ENCODE measurements at places on chromosomes 2 and 18. TPM values are rescaled to one million over a fixed set of nuclear protein-coding genes. Genes with fewer than 3 reads are reported as not detected.

- H3K27ac ChIP-seq = no peak overlapping the region
- DNase-seq = no peak
- no peaks in the 10 kb centered on the region for H3K4me1 ChIP-seq
These were observed 32.0 kb upstream of the PLB1 start for GRCh38 chr2:28463893-28464292.

HNMT gene
- 0.84 TPM for total RNA-seq

DNA sequence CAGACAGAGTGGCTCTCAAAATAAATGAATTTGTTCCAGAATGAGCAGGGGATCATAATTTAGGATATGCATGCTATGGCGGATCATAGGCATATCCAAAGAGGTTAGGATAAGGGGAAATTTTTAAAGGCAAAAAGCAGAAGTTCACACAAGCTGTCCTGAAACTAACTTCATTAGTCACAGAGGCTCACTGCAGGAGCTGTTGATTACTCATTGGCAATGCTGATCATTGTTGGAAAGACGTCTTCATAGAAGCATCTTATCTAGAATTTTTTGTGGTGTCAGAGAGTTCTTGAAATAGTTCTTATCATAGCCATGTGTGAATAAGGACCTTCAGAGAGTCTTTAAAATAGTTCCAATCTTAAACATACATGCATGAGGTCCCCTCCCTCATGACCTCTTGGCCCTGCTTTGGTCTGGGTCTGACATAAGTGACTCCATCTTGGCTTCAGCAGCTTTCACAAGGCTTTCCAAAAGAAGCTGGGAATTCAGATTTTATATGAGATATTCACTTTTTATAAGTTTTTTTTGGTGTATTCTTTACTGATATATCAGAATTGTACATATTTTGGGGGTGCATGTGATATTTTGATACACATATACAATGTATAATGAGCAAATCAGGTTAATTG is 7.5 kb upstream of the CCDC195 start:
- no peaks in the 10 kb centered on the region for H3K27me3 ChIP-seq
- no peak overlapping the region for H3K4me3 ChIP-seq
- H3K4me1 ChIP-seq = no peaks in the 10 kb centered on the region

DNA sequence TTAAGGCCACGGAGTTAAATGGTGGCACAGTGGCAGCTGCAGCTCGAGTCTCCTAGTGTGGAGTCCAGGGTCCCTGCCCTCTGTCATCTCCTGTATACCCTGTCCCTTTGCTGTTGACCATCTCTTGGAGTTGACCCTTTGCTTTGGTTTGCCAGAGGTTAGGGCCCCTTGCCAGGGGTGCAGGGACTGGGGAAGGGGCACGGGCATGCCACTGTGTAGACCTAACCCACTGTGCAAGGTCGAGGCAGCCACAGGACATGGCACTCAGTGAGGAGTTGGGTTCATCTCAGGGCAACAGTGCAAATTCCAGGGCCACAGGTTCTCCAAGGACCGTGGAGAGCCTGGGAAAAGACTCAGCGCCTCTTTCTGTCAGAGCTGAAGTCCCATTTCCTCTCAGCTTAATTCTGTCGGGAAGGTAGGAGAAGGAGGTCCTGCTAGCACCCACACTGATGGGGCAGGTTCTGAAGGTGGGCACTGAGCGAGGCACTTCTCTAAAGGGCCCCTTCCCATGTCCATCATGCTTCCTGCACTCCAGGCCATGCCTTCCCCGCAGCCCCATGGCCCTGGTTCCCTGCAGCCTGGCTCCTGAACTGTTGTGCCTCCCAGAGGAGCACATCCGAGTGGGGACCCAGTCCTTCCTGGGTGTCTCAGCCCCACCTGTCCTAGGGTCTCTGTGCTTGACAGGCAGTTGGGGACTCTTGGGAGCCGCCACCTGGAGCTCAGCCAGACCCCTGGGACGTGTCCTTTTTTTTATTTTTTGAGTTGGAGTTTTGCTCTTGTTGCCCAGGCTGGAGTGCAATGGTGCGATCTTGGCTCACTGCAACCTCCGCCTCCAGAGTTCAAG is 2.8 kb downstream of the KHK start:
- no peaks in the 10 kb centered on the region for H3K36me3 ChIP-seq
- H3K4me1 ChIP-seq = peaks cover 10% of the 10 kb centered on the region
- no peak overlapping the region for H3K4me3 ChIP-seq
- H3K27ac ChIP-seq = no peak overlapping the region

GRCh38 chr2:137345994-137346393 is 580.6 kb downstream of the THSD7B start:
- H3K36me3 ChIP-seq = no peaks in the 10 kb centered on the region
- H3K4me3 ChIP-seq = no peak overlapping the region
- DNase-seq = no peak
- H3K27me3 ChIP-seq = no peaks in the 10 kb centered on the region
- no peaks in the 10 kb centered on the region for H3K4me1 ChIP-seq
- no peak overlapping the region for H3K27ac ChIP-seq

DPY30 gene
- total RNA-seq = 110 TPM

DNA sequence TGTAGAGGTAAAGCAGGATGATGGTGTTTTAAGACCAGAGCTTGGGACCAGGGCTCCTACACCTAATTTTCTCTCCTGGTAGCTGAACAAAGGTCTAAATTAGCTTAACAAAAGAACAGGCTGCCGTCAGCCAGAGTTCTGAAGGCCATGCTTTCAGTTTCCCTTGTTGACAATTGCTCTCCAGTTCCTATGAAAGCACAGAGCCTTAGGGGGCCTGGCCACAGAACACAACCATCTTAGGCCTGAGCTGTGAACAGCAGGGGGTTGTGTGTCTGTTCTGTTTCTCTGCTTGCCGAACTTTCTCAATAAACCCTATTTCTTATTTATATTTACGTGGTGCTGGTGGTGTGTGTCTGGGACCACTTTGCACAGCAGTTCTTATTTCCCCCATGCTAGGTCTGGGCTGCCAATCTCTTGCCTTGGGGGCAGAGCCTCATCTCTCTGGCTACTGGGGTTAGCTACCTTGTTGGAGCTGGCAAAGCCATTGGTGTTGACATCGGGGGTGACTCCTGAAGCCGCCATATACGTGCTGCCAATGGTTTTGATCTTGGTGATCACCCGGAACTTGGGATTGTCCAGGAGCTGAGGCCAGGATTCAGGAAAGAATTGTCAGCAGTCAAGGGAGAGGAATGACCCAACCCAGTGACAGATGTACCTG is 29.0 kb downstream of the CENPO start:
- DNase-seq = peak; percentile 85
- H3K4me1 ChIP-seq = peaks cover 25% of the 10 kb centered on the region
- H3K4me3 ChIP-seq = no peak overlapping the region
- H3K36me3 ChIP-seq = peaks cover 8% of the 10 kb centered on the region

- peaks cover 28% of the 10 kb centered on the region for H3K27me3 ChIP-seq
- no peaks in the 10 kb centered on the region for H3K36me3 ChIP-seq
These were observed 4.3 kb upstream of the HS6ST1 start for GRCh38 chr2:128322715-128323554.

ERICH2 gene
- 0.43 TPM for total RNA-seq

DNA sequence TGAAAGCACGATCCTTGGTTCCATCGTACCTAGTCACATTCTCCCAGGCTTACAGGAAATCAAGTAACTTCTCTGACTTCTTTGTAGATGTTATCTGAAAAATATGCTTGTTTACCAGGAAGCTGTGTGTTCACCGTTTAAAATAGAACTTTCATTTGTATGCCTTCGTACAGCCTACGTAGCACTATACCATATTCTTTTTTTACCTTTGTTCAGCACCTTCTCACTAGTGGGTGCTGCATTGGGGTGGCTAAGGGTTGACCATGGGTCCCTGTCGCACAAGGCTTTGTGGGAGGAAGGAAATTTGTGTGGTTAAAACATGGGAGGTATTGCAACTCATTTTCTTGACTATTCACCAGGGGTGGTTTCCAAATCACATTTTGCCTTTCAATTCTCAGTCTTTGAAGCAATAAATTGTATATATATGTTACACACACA is 16.6 kb downstream of the MALT1 start:
- H3K4me3 ChIP-seq = no peak overlapping the region
- H3K27ac ChIP-seq = no peak overlapping the region
- H3K27me3 ChIP-seq = no peaks in the 10 kb centered on the region
- no peak for DNase-seq
- H3K4me1 ChIP-seq = no peaks in the 10 kb centered on the region

GRCh38 chr2:28707592-28707991 is 44.0 kb upstream of the PPP1CB start:
- H3K4me1 ChIP-seq = no peaks in the 10 kb centered on the region
- H3K27me3 ChIP-seq = no peaks in the 10 kb centered on the region
- no peak overlapping the region for H3K4me3 ChIP-seq
- H3K27ac ChIP-seq = no peak overlapping the region

DNA sequence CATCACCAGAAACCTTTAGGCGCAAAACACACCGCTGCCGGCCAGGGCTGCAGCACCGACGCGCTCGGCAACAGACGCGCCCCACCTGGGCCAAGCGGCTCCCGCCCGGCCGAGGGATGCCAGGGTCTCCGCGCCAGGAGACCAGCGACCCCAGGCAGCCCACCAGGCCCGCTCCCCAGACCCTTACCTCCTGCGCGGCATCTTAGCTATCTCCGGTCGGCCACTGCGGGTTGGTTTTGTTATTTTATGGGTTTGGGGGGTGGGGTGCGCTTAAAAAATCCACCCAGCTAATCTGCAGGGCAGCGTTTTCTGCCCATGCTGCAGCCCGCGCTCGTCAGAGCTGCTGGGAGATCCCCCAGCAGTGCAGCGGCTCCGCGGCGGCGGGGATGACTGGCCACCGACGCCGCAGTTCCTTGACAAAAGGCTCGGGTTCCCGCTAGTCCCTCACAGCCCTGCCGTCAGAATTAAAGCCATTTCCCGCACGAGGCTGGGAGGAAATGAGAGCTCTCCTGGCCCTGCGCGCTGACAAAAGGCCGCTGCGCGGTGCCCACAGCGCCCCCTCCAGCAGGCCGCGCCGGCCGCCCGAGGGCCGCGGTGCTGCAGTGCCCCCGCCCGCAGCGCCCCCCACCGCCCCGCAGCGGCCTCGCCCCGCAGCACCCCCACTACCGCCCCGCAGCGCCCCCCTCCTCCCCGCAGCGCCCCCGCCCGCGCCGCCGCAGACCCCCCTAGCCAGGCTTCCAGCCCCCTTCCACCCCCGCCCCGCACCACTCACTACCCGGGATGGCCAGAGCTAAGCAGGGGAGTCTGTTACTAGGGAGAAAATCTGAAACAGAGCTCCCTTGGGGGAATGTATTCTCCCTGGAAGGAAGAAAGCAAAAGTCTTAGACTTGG is at the start of gene ADD2:
ADD2 (minus strand) TSS at position 502 of the 891 bp plus-strand sequence. CDS start 61,792 bp downstream, outside the sequence.
- H3K27me3 ChIP-seq = no peaks in the 10 kb centered on the region
- DNase-seq = peak; percentile 93
- peak within 1 kb of the TSS; percentile 100 for H3K4me3 ChIP-seq
- no peaks in the 10 kb centered on the region for H3K36me3 ChIP-seq
- peak within 1 kb of the TSS; percentile 75 for H3K27ac ChIP-seq
- H3K4me1 ChIP-seq = peaks cover 10% of the 10 kb centered on the region

DNA sequence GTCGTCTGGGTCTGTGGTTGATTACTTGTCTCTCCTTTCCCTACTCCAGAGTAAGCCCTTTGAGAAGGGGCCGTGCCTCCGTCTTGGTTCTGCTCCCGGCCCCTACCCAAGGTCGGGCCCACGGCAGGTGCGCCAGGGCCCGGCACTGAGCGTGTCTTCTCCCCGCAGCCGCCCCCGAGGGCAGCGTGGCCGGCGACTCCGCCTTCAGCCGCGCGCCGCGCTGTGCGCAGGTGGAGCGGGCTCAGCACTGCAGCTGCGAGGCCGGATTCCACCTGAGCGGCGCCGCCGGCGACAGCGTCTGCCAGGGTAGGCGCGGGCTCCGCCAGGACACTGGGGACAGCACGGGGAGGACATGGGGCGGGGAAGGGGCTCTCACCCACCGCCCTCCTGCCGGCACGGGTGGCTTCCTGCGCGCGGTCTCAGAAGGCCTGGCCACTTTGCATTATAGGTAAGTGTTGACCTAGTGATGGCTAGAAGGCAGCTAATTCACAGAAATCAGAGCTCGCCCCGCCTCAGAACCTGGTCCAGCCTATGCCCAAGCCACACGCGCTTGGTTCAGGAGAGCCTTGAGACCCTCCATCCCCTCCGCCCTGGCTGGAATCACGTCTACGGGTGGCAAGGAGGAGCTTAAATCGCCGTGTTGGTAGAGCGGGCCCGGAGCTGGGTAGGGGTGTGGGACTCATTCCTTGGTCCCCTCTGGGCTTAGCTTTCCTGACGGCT is 43.5 kb downstream of the FBLN7 start:
- H3K27me3 ChIP-seq = no peaks in the 10 kb centered on the region
- no peak for DNase-seq
- H3K27ac ChIP-seq = peak overlapping the region; percentile 54
- no peak overlapping the region for H3K4me3 ChIP-seq
- no peaks in the 10 kb centered on the region for H3K36me3 ChIP-seq

CAVIN2 gene
- not detected for total RNA-seq

DNA sequence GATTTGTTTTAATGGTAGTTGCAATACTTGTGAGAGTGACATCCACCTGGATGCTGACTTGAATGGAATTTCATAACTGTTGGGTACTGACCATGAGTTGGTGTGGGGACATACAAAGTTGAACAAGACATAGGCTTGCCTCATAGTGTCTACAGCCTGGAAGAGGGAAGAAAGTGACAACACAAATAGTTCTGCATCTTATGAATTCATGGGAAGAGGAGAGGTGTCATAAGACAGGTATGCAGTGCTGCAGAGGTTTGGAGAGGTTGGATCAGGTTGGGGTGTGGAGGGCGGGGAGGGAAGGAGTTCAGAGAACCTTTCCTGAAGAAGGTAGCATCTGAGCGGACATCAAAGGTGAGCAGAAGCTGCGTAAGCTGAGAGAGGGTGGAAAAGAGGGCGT is 44.0 kb downstream of the HRH4 start:
- H3K4me1 ChIP-seq = peaks cover 9% of the 10 kb centered on the region
- H3K27me3 ChIP-seq = no peaks in the 10 kb centered on the region
- no peak overlapping the region for H3K27ac ChIP-seq
- H3K4me3 ChIP-seq = no peak overlapping the region
- no peak for DNase-seq
- H3K36me3 ChIP-seq = no peaks in the 10 kb centered on the region

AMER3 gene
- not detected for total RNA-seq

FAM124B gene
- total RNA-seq = 0.15 TPM

- no peaks in the 10 kb centered on the region for H3K36me3 ChIP-seq
- H3K27me3 ChIP-seq = no peaks in the 10 kb centered on the region
- H3K4me1 ChIP-seq = peaks cover 4% of the 10 kb centered on the region
- H3K27ac ChIP-seq = no peak overlapping the region
These were observed 11.0 kb upstream of the NCKAP5 start for GRCh38 chr2:133579274-133579673.

DNA sequence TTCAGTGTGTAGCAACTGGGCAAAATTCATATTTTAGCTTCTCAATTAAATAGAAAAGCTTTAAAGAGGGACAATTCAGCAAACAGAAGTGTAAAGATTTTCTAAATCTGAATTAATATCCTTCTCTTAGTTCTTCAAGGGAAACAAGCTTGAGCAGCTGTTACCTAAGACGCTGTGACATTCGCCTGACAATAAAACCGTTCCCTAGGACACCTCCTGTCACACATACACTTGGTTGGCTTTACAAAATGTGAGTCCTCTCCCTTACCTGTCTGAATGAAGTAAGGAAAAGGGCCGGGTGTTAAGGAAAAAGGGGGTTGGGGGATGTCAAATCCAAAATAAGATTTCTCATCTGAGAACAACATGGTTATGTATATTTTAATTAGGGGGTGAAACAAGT is 2.1 kb downstream of the SERTAD2 start:
- no peaks in the 10 kb centered on the region for H3K27me3 ChIP-seq
- H3K27ac ChIP-seq = no peak overlapping the region
- no peak for DNase-seq
- H3K4me1 ChIP-seq = peaks cover 52% of the 10 kb centered on the region

ALPI gene
- total RNA-seq = not detected

- H3K4me1 ChIP-seq = peaks cover 12% of the 10 kb centered on the region
- H3K4me3 ChIP-seq = no peak overlapping the region
- no peaks in the 10 kb centered on the region for H3K36me3 ChIP-seq
These were observed 37.1 kb downstream of the RAMP1 start for GRCh38 chr2:237896507-237896892.

- DNase-seq = no peak
- no peak overlapping the region for H3K4me3 ChIP-seq
- no peak overlapping the region for H3K27ac ChIP-seq
- H3K27me3 ChIP-seq = no peaks in the 10 kb centered on the region
- no peaks in the 10 kb centered on the region for H3K4me1 ChIP-seq
These were observed 609.0 kb upstream of the CELF4 start for GRCh38 chr18:38174594-38174993.
